ENCODE measurements at places on chromosomes 13 and 19.
A peak's percentile ranks its signal among the peaks of the same experiment; 100 is the strongest.

DNA sequence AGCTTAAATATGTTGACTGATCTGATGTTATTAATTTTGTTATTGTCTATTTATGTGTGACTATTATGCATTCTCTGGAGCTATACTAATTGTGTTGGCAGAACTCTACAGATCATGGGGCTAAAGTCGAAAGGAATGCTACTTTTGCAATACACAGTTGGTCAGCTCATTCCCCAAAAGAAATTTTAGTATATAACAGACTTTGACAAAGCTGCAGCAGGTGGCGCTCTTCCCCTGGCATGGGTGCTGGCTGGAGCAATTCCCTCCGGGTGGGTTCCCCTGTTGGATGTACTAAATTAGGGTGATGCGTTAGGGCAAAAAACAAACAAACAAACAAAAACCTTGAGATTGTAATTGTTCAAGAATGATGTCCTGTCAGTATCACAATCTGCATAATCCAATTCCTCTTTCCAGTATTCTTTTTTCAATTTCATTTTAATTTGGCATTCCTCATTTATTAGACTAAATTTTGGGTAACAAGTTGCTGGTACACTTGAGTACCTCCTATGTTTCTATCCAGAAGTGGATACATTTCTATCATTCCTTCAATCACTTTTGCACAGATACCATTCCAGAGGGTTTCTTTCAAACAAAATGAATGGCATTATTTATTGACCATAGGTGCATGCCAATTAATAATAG lies 322.8 kb upstream of the EDNRB start:
- no peak for DNase-seq

DNA sequence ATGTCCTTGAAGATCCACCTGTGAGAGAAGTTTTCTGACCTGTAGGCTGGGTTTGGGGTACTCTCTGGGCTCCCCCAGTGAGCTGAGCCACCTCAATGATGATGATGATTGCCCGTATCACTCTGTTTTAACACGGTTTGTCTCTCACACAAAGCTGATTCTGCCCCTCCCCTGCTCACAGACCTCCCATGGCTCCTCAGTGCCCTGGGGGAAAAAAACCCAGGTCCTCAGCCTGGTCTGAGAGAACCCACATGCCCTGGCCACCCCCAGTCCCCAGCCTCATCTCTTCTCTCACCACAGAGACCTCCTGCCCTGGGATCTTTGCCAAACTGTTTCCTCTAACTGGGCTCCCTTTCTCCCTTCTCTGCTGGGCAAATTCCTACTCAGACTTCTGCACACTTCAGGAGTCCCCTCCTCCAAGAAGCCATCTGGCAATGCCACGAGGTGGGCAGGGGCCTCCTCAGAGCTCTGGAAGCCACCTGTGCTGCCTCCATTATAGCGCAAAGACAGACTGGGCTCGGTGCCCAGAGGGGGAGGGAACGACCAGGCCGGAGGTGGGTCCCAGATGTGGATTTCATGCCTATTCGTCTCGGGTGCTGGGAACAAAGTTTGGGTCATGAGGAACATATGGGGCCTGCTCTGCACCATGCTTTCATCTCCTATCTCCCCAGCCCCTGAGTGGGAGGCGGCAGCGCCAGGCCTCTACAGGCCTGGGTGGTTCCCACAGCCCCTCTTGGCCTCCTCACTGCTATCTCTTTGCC lies 8.5 kb upstream of the CA11 start:
- DNase-seq = no peak

DNA sequence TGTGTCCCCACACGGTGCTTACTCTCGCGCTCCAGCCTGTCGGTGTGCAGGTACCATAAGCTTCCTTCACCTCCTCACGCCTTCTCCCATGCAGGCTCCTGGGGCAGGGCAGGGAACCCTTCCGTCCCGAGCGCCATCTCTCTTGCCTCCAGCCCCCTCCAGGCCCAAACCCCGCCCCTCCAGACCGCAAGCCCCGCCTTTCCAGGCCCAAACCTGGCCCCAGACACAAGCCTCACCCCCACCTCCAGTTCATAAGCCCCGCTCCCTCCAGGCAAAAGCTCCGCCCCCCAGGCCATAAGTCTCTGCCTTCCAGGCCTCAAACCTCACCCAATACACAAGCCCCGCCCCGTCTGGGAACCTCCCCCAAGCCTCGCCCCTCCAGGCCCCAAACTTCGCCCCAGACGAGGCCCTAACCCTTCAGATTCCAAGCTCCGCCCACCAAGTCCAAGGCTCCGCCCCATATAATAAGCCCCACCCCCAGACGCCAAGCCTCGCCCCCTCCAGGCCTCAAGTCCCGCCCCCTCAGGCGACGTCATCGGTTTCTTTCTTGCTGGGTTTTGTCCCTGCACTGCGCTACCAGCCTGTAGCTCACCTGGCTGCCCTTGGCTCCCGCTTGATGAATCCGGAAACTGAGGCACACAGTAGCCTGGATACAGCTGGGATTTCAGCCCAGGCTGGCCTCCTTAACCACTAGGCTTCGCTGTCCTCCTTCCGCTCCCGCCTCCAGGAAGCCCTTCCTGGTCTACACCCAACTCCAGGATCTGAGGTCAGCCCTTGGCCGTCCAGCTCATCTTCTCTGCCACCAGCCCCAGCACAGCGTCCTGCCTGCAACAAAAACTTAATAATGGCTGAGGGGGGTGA lies 16.1 kb downstream of the MKNK2 start:
- DNase-seq = no peak

DNA sequence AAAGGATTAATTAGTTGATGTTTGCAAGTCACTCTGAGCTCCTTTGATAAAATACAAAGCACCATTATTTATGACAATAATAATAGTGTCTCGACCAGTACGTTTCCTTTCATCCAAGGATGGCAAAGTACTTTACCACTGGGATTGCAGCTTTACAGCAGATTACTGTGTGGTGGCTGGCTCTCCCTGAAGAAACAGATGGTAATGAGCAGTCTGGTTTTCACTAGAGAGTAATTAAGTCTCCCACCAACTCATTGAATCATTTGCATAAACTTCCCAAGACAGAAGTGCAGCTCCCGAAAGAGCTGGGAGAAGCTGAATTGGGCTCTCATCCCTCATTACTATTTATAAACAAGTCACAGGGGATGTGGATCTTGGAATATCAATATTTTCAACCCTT lies 48.7 kb downstream of the KLF5 start:
- no peak for DNase-seq

GRCh38 chr19:37933937-37934358 lies 26.9 kb downstream of the SIPA1L3 start:
- peak; percentile 54 for DNase-seq

GRCh38 chr19:11041966-11042627 lies 47.2 kb upstream of the LDLR start:
- no peak for DNase-seq

GRCh38 chr13:62209529-62209928 lies 793.9 kb upstream of the PCDH20 start:
- no peak for DNase-seq

DNA sequence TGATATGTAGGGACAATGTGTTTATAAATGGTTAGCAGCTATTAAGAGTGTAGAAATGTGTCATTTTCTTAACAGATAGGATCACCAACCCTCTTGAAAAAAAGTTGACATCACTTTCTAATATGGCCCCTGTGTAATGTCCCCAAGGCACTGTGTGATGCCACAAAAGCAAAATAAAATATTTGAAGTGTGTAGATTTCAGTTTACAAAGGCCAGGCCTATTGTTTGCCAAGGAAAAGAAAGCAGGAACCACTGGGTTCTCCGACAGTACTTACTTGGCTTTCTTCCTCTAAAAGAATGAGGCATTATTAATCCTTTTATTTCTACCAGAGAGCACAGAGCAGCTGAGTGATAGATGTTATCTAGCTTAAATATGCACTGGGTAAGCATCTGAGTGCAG lies 10.5 kb upstream of the GJA3 start:
- DNase-seq = no peak

GRCh38 chr13:84315527-84315926 lies 433.3 kb upstream of the SLITRK1 start:
- DNase-seq = no peak

GRCh38 chr13:103983948-103984347 lies 917.7 kb upstream of the SLC10A2 start:
- no peak for DNase-seq

DNA sequence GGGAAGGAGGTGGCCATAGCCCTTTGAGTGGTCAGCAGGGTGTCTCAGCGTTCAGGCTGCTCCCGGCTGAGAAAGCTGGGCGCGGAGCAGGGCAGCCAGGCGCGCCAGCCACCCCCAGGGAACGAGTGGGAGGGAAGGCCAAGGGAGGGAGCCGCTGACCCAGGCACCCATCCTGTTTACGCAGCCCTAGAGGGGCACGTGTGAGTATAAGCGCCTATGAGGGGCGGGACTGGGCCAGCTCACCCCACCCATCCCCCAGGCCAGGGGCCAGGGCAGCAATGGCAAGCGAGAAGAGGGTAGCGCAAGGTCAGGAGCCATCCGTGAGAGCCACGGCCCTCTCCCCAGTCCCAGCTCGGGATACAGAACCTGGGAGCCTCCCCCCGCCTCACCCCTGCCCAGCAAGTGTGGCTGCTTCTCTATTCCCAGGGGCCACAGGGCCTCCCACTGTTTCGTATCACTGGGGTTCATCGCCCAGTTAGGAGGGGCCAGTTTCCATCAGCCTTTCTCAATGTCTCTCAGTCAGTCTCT lies 897 bp upstream of the DMKN start:
- no peak for DNase-seq

DNA sequence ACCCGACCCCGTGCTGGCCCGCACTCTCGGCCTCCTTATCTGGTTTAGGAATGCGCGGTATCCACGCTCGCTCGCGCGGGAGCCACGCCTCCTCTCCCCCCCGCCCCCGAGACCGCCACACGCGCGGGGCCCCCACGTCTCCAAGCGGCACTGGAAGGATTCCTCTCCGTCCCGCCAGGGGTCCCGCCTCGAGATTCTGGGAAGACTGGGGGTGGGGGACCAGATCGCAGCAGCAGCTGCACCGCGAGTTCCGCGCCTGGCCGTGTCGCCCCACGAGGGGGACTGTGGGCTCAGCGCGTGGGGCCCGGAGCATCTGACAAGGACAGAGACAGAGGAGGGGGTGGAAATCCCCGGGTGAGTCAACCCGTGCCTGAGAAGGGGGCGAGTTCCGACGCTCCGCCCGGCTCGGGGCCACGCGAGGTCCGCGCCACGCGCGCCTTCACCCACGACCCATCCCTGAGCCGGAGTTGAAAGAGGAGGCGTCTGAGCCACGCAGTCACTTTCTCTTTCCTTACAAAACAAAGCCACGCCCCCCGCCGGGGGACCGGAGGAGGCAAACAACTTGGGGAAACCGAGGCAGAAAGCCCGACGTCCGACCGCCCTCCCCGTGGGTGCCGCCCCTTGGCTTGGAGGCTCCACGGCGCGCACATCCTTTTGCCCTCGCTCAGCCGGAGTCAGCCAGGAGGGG lies 814 bp downstream of the S1PR2 start:
- DNase-seq = no peak

DNA sequence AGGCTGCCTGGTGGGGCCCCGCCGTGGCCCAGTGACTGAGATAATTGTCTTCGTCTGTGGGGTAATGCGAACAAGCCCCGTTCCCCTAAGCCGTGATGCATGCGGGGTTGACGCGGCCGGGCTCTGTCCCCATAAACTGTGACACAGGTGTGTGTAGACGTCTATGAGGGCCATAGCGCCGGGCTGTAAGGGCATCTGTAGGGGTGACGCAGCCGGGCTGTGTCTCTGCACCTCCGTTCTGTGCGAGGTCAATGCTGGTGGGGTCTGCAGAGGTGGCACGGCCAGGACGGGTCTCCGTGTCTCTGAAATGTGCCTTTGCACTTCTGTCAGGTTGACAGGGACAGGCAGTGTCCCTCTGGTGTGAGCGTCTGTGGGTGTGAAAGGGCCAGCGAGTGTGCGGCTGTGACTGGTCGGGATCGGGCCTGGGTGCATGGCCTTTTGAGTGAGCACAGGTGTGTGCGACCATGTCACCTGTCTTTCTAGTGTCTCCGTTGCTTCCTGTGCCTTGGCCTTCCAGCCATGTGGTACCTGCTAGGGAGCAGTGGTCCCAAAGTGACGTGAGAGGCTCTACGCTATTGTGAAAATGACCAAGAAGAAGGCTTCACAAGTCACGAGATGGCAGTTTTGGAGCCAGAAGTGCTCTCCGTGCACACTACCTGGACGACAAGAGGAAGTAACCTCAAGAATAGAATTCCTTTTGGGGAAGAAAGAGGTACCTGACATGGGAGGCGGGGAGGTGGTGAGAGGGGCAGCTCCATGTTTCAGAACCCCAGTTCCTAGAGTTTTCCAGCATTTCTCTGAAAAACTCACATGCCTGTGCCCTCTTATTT lies 16.4 kb upstream of the ZNF331 start:
- DNase-seq = no peak

DNA sequence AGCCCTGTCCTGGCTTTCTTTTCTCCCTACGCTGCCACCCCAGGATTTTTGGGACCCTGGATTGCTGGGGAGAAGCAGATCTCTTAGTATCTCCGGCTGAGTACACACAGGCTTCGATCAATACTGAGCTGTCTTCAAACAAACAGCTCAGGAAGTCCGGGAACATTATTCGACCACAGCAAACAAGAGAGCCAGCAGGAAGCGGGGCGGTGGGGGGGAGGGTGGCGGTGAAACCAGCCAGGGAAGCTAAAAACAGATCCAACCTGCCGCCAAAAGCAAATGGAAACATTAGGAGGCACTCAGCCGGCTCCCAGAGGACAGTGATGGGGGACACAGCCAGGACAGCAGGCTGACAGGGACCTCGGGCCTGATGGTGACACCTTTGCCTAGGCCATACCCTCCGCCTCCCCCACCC lies 12.2 kb upstream of the BCAM start:
- no peak for DNase-seq

- no peak for DNase-seq
Observed at GRCh38 chr13:98785405-98785804, 32.9 kb upstream of the SLC15A1 start.

DNA sequence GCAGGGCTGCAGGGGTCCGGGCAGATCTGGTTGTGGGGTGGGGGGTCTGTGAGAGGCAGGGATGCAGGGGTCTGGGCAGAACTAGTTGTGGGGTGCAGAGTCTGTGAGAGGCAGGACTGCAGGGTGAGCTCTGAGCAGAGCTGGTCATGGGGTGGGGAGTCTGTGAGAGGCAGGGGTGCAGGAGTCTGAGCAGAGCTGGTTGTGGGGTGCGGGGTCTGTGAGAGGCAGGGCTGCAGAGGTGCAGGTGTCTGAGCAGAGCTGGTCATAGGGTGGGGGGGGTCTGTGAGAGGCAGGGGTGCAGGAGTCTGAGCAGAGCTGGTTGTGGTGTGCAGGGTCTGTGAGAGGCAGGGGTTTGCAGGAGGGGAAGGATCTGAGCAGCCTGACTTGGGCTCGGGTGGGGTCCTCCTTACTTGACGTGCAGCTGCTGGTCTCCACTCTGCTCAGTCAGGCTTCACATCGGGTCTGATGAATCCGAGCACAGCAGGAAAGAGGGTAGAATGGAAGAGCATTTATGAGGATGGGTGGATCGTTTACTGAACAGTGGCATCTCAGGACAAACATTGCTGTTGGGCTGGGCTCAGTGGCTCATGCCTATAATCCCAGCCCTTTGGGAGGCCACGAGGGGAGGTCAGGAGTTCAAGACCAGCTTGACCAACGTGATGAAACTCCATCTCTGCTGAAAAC lies 31.2 kb downstream of the IGFL2 start:
- DNase-seq = no peak

GRCh38 chr19:8423817-8424223 lies 10.7 kb downstream of the MARCHF2 start:
- DNase-seq = peak; percentile 84

GRCh38 chr19:53254411-53255341 lies at the start of gene ZNF677:
TSS of gene ZNF677 (minus strand) at chr19:53254873. CDS start at chr19:53251550, 3,323 bp downstream.
- peak; percentile 60 for DNase-seq

GRCh38 chr13:37319031-37319443 lies 213.6 kb upstream of the CSNK1A1L start:
- peak; percentile 88 for DNase-seq

Data from fibroblast of skin of left biceps (primary cell).